ENCODE measurements at places on chromosomes 11 and 22. TPM values are rescaled to one million over a fixed set of nuclear protein-coding genes. Genes with fewer than 3 reads are reported as not detected.

Gene UCP3
- total RNA-seq = 0.22 TPM

Gene HINFP
- 13.3 TPM for total RNA-seq

Gene ANO9
- 8.9 TPM for total RNA-seq

Gene TNNT3
- not detected for total RNA-seq

Gene P4HA3
- total RNA-seq = not detected

Gene CTSW
- not detected for total RNA-seq

Gene HEPN1
- total RNA-seq = not detected

Gene OR10G7
- total RNA-seq = not detected

Gene LARGE2
- 10.0 TPM for total RNA-seq

Gene ACER3
- total RNA-seq = 8.4 TPM

Gene PRR33
- not detected for total RNA-seq

Gene PRCP
- total RNA-seq = 84.2 TPM

Gene VSIG10L2
- not detected for total RNA-seq

Gene LSP1
- 1.00 TPM for total RNA-seq

Gene MS4A10
- not detected for total RNA-seq

Gene MRGPRX4
- total RNA-seq = 0.18 TPM

Gene SLC43A3
- total RNA-seq = not detected

Gene POTEH
- total RNA-seq = not detected

Gene RAB39A
- total RNA-seq = not detected

Gene SMIM38
- total RNA-seq = 0.40 TPM

Gene UPB1
- 1.2 TPM for total RNA-seq

Gene VPREB1
- total RNA-seq = not detected

Gene PATL1
- 12.9 TPM for total RNA-seq

Gene UPK3A
- total RNA-seq = 10.5 TPM

Gene GGTLC3
- not detected for total RNA-seq

Gene PRG2
- total RNA-seq = not detected

Gene MMP7
- not detected for total RNA-seq

Gene MRGPRX3
- total RNA-seq = not detected

Data from HepG2 (cell line).